MM.1S (cell line): ENCODE measurements at places on chromosomes 13 and 19.

- DNase-seq = no peak
Measured at GRCh38 chr19:3492919-3493318, 7.6 kb downstream of the DOHH start.

GRCh38 chr13:111031531-111031961 is 83.6 kb upstream of the ARHGEF7 start:
- DNase-seq = no peak

- DNase-seq = peak; percentile 86
Measured at GRCh38 chr19:57559404-57560025, at the start of gene ZNF550. ZNF550 (minus strand) TSS chr19:57559863; CDS start chr19:57559682, 181 bp downstream.

- no peak for DNase-seq
Measured at GRCh38 chr13:50244713-50245574, 229.7 kb downstream of the KCNRG start.

GRCh38 chr13:113272701-113273181 is 24.3 kb upstream of the LAMP1 start:
- DNase-seq = no peak

DNA sequence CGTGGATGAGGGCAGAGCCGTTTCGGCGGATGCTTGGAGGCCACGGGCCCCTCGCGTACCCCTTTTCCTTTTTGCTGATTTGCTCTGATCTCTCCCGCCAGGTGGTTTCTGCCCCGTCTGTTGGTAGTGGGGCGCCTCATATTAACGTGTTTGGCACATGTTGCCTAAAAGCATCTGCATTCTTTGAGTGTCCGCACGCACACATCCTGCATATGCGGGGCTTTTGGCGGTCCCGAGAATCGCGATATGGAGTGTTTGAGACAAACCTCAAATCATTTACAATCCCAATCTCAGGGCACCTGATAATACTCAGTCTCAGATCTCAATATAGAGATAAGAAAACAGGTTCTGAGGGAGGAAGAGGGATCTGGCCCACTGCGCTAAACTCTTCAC is 809 bp downstream of the U2AF2 start:
- DNase-seq = no peak

- no peak for DNase-seq
Measured at GRCh38 chr13:59176775-59177174, 987.0 kb downstream of the DIAPH3 start.

- no peak for DNase-seq
Measured at GRCh38 chr19:44611812-44612295, 1.5 kb upstream of the IGSF23 start.

DNA sequence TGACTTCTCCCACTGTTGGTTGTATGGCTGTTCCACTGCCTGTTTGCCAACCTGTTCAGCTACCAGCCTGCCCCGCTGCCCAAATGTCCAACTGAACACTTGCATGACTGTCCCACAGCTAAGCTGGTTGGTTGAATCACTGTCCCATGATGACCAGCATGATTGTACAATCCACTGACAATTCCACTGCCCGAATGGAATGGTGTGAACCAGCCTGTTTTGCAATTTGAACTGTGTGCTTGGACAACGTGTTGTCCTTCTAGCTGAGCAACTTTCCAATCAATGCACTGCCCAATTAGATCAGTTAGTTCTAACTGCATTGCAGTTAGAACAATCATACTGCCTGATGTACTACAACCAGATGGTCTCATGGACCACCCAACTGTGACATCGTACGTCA is 8.7 kb downstream of the ADAMTS10 start:
- no peak for DNase-seq

DNA sequence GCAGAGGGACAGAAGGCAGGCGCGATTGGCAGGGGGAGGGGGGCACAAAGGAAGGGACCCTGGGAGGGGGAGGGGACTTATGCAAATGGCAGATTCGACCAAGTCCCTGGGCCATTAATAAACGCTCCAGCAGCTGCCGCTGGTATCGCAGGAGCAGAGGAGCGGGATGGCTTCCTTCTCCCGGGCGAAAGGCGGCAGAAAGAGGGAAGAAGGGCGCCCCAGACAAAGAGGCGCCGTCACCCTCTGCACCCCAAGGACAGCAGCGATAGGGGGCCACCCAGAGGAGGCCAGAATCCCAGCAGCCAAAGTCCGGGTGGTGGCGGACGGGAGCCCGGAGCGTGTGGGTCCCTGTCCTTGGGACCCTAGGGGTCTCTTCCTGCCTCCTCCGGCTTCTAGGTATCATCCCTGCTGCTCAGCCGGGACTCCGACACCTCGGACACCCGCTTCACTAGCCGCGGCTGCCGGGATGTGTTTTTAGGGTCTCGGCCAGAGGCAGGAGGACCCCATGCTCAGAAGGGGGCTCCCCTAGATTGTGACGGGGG is 1.9 kb downstream of the PTPRS start:
- DNase-seq = no peak

DNA sequence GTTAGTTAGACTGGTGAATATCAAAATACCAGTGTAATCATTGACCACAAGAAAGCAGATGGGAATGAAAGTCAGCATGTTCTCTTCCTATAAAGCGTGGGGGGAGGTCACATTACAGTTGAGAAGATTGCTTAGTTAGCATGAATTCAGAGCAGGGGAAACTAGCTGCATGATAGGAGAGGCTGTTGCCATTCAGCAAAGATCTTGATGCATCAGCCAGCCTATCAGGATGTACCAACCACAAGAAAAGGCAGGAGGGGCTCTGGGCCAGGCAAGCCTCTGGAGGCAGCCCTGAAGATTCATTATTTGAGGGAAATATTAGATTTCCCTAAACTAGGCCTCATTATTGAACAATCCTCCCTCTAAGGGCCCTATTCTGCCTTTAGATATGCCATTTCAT is 5.0 kb upstream of the MTMR6 start:
- peak; percentile 80 for DNase-seq

- no peak for DNase-seq
Measured at GRCh38 chr19:54458648-54459281, 4.8 kb downstream of the LENG9 start.

- no peak for DNase-seq
Measured at GRCh38 chr13:107203146-107203847, 635.4 kb upstream of the ARGLU1 start.

GRCh38 chr13:27379694-27380641 is 44.5 kb upstream of the GTF3A start:
- DNase-seq = peak; percentile 6

DNA sequence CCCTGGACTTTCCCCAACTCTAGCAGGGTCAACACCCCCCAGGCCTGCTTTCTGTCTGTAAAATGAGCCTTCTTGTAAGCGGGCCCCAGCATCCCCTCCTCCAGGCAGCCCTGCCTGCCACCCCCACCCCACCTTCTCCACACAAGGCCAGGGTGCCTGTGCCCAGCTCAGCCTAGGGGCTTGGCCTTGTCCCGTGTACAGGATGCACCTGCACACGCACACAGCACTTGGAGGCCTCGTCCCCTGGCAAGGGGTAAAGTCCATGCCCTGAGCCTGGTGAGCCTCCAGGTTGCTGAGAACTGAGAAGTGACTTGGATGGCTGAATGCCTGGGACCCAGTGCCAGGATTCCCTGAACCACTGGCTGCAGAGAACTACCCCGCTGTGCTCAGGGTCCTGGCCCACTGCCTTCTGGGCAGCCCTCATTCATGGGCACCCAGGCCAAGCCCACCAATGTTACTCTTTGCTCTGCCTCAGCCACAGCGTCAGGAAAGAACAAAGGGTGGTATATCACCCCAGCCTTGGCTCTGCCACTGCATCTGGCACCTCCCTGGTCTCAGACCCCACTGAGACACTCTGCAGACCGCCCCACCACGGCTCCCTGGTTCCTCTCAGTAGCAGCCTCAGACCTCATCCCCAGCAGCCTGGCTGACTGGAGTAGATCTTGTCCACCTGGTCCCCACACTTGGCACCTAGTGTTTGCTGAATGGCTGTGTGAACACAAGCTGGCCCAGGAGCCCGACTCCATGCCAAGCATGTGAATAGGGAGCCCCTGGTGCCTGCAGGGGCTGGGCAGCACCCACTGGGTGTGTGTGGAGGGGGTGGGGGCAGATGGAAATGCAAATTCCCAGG is 1.8 kb upstream of the TM6SF2 start:
- DNase-seq = no peak

GRCh38 chr19:49936549-49936948 is 7.2 kb upstream of the NUP62 start:
- DNase-seq = no peak

DNA sequence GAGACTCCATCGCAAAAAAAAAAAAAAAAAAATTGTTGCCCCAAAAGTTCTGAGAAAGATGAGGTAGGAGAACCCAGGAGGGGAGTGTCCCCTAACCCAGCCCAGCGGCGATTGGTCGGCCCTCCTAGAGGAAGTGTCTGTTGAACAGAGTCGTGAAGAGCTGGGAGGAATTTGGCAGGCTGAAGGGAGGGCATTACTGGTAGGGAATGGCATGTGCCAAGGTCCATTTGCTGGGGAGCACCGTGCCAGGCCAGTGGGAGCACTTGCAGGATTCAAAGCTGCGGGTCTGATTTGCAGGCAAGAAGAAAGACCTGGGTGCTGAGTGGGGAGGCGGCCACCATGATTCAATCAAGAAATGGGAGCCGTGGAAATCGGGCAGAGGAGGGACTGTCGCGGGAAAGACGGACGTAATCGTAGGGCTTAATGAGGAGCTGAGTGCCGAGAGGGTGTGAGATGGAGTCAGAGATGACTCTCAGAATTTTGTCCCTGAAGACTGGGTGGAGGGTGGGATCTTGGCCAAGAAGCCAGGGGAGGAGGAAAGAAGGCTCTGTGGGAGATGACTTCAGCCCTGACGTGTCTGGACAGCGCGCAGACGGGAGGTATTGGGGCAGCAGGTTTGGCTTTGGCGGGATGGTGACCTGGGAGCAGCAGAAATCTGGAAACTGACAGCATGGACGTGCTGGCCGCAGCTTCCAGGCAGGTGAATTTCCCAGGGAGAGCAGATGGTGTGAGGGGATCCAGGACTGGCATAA is 15.4 kb downstream of the CERS4 start:
- DNase-seq = no peak

DNA sequence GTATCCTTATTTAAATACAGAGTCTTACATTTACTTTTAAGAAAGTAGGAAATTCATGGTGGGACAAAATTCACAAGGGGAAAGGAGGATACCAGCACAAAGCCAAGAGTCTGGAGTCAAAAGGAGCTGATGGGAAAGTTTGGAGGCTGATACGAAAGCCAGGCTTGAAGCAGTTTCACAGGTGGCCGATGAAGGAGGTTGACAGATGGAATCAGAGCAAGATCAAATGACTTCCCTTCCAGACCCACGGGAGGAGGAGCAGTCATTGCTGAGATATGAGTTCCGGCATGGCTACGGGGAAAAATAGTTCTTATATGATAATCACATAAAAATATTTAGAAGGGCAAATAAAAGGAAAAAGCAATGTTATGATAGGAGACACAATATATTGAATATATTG is 65.0 kb downstream of the DGKH start:
- DNase-seq = no peak

DNA sequence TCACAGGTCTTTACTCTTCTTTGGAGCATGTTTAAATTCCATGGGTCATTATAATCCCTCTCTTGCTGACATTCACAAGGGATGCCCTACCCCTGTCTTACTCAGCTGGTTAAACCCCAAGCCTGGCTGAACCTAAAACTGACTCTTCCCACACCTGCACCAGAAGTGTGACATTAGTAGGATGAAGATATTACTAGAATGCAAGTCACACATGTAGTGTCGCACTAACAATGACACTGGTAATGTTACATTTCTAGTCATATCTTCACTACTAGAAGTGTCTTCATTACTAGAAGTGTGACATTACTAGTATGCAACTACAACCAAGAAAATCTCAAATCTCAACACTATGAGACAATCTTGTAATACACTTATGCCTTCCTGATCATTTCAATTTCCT is 14.2 kb downstream of the ZAR1L start:
- DNase-seq = no peak

- DNase-seq = no peak
Measured at GRCh38 chr13:37047032-37047431, 12.5 kb downstream of the SUPT20H start.

GRCh38 chr13:97757807-97758206 is 195.7 kb upstream of the IPO5 start:
- DNase-seq = no peak

DNA sequence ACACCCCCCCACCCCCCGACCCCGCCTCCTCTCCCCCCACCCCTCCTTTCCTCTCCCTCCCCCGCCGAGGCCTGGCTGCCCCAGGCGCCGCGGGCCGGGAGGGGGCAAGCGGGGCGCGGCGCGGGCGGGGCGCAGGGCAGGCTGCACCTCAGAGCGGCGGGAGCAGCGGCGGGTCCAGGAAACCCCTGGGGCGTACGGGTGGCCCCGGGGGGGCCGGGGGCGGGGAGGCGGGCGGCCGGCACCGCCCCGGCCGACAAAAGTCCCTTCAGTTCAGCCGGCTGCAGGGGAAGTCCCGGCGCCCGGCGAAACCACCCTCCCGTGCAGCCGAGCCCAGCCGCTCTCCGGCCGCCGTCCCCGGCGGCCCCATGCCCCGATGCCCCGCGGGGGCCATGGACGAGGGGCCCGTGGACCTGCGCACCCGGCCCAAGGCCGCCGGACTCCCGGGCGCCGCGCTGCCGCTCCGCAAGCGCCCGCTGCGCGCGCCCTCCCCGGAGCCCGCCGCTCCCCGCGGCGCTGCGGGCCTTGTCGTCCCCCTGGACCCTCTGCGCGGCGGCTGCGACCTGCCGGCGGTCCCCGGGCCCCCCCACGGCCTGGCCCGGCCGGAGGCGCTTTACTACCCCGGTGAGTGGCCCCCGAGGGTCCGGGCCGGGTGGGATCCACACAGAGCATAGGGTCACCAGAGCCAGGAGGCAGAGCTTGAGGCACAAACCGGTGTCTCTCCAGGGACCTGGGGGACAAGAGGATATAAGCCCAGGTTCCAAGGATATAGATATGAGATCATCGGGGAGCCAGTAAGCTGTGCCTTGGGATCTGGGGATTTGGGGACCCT is at the start of gene BCL3:
Gene BCL3 (plus strand): TSS at position 283 of the 829 bp plus-strand sequence. CDS start 83 bp downstream, at position 366.
- DNase-seq = peak; percentile 86

DNA sequence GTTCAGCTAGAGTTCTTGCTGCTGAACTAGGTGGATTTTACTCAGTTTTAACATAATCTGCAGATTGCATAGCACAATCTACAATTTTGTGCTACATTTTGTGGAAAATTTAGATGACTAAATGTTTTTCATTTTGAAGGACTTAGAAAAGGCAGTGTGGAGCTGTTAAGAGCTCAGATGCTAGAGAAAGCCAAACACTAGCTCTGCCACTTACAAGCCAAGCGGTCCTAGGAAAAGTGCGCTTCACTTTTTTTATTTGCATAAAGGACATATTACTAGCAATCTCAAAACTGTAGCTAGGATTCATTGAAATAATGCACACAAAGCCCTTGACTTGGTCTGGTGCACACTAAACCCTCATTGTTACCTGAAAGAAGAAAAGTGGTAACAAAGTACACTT is 8.1 kb upstream of the CSNK1A1L start:
- DNase-seq = no peak

- DNase-seq = no peak
Measured at GRCh38 chr19:39065928-39066327, 18.2 kb upstream of the ACP7 start.
